WTC11 (cell line): ENCODE measurements at places on chromosomes 2 and 18.

DNA sequence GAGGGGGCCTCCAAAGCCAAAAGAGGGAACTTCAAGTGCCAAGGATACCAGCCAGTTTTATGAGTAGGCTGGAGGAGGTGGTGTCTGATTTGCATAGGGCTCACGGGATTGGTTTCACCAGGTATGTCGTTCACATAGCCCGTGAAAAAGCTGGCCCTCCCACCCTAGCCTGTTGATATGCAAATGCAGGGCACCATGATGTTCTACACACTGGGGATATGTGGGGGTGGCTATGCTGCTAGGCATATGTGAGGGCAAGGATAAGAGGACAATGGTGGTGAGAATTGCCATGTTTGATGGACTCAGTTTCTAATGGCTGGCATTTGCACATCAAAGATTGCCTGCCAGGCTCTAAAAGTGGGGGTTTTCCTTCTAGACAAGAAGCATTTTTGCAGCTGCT is 378.6 kb downstream of the DPP10 start:
- DNase-seq = no peak

DNA sequence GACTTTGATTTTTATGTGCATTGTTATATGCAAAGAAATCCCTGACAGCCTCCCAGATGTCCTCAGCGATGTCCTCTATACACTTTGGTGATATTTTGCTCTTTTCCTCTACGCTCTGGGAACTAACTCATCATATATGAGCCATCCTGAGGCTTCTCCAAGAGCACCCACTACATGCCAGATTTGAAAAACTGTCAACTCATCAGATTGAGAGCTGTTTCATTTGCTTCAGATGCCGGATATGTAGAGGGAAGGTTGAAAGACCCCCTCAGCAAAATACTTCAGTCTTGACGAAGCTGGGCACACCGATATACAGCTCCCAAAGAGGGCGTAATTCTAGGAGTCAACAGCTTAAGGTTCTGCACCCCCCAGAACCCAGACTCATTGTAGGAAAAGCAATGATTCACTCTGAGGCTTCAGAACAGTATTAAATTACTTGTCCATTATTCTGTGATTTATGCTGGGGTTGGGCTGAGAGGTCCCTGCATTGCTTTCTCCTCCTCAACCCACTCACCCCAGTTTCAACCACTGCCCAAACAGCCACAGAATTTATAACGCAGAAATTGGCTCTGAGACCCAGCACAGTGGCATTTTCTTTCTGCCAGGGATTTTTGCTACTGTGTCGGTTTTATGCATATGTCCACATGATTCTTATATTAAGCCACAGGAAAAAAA is 341.8 kb downstream of the ALK start:
- no peak for DNase-seq

DNA sequence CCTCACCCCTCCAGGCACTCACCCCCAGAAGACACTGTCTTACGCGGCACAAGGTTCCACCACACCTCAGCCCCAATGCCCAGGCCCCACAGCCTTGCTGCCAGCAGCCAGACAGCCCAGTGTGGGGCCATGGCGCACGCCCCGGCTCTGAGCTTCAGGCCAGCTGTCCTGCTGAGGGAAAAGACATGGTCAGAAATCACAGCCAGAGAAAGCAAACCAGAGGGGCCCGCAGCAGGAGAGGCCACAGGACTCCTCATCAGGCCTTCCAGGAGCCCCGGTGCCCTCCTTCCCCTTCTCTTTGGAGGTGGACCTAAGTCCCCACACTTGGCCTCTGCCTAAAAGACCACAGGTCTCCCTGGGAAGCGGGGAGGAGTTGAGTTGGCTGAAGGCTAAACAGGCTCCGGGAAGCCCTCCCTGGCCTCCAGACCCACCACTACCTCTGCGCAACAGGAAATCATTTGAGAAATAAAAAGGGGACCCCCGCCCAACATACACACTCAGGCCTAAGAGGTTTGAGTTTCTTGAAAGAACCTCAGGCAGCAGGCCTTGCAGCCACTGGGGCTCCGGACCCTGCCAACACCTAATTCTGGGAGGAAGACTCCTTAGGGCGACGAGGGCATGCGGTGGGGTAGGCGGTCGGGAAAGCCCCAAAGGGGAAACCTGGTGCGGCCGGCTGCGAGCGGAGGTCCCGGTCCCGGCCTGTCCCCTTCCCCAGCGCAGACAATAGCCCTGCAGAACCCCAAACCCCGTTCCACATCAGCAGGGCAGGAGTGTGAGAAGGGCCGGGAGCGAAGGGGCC is 1.9 kb downstream of the SEMA4C start:
- DNase-seq = no peak

DNA sequence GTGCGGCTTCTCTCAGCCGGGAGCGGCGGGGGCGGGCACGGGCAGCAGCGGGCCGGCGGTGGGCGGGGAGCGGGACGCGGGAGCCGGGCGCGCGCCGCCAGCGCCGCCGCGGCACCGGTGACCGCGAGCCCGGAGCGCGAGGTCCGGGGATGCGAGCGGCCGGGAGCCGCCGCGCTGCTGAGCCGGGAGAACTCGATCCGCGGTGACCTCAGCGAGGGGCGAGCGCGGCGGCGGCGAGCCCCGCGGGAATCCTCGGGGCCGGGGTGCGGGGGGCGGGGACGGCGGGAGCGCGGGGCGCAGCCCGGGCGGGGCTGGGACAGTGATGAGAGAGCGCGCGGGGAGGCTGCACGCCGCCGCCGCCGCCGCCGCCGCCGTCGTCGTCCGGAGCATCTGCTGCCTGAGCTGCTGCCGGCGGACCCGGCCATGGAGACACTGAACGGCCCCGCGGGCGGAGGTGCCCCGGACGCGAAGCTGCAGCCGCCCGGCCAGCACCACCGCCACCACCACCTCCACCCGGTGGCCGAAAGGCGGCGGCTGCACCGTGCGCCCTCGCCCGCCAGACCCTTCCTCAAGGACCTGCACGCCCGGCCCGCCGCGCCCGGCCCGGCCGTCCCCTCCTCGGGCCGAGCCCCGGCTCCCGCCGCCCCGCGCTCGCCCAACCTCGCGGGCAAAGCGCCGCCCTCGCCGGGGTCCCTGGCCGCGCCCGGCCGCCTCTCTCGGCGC is at the start of gene MTCL1:
MTCL1 (plus strand) TSS at position 319 of the 723 bp plus-strand sequence; CDS start at position 424, 105 bp downstream.
- DNase-seq = peak; percentile 53

DNA sequence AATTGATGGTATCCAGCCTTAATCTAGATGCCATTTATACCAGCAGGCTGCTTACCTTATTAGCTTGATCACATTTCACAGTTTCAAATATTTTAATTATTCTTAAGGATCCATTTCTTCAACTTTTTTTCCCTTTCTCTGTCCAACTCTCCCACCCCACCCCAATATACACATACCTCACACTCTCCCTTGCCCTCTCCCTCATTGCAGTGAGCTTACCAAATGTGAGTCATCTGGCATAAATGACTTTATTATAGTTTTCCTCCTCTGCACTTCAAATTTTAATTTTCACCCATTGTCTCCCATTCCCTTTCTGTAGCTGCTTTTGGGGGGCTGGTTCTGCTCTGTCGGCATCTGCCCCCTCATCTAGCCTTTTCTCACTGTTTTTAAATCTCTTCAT is 12.9 kb downstream of the HTR2B start:
- no peak for DNase-seq

GRCh38 chr2:75602724-75603342 is 42.1 kb upstream of the EVA1A start:
- DNase-seq = no peak

DNA sequence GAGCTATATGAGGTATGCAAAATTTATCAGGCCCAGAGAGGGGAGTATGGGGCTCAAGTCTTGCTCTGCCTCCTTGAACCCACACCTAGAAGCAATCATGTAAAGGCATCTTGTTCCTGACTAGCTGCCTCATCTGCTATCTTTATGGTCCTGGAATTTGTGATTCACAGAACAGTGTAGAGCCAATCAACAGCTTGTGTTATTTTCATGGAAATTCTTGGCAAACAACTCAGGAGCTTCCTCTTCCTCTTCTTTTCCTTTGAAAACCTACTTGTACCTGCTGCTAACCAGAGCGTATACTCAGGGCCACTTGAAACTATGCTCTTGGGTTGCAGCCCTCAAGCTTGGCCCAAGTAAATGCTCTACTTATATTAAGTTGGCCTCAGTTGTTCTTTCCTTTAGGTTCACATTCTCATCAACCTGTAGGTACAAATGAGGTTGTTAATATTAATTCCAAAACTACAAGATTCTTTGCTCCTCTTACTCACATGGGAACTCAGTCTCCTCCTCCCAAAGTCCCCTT is 3.5 kb upstream of the NOSTRIN start:
- no peak for DNase-seq

- peak; percentile 52 for DNase-seq
Measured at GRCh38 chr18:46343931-46344372, 239.8 kb downstream of the HAUS1 start.

DNA sequence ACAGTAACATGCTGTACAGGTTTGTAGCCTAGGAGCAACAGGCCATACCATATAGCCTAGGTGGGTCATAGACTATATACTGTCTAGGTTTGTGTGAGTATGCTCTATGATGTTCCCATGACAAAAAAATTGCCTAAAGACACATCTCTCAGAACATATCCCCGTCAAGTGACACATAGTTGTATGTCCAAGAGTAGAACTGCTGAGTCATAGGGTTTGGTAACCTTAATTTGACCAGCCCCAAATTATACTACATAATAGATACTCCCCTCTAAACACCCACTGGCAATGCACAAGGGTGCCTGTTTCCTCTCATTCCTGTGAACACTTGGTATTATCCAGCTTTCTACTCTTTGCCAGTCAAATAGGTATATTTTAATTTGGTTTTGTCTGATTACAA is 161.6 kb downstream of the LCLAT1 start:
- no peak for DNase-seq
